ENCODE measurements at places on chromosomes 2 and 18.

DNA sequence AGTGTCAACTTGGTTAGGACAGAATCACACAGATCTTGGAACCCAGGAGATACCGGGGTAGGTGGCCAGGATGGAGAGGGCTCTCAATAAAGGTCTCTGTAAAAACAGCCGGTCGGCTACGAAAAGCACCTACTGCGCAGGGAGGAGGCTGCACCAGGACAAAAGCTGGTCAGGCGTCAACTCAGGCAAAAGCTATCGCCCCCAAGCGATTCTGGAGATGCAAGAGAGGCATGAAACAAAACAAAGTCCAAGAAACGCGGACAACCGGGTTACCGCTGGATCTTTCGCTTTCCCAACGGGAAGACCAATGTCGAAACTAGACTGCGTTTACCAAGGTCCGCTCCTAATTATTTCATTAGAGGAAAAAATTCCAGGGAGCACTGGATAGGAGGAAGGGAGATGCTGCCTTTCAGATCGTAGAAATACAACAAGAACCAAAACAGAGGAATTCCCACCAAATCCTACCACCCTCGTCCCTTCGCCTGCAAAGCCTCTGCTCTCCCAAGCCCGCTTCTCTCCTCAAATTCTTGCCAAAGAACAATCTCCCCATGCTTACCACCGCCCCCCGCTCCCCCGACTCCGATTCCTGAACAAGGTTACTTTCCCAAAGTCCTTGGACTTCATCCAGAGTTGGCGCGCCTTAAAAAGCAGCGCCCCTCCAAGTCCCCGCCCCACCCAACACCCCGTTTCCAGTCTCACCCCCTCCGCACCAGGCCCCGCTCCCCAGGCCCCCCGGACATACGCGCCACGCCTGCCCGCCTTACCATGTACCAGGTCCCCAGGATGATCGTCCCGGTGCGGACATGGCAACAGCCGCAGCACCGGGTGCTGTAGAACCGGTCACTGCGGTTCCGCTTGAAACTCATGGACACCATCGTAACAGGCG lies 539 bp downstream of the LAPTM4A start:
- DNase-seq: peak; percentile 59

- DNase-seq: no peak
These were observed 140.7 kb downstream of the RNF144A start for GRCh38 chr2:7057865-7058400.

DNA sequence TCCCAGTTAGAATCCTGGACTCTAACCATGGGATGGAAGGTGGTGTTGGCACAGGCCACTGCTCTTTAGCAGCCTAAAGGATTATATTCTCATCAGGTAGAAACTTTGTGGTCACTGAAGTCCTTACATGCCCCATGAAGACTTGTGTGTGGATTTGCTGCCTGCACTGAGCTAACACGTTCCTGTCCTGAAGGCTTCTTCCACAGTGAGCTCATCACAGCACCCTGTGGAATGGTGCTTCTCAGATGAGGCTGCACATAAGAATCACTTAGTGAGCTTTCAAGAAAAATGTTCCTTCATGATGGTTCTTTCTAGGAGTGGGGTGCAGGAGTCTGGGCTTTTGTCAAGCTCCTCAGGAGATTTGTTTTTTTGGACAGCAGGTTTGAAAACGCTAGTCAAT lies 26.8 kb downstream of the STAMBP start:
- DNase-seq: no peak

GRCh38 chr2:171810422-171811244 lies 83.4 kb downstream of the SLC25A12 start:
- DNase-seq: no peak

- no peak for DNase-seq
These were observed 83.4 kb downstream of the COL6A3 start for GRCh38 chr2:237330541-237330940.

DNA sequence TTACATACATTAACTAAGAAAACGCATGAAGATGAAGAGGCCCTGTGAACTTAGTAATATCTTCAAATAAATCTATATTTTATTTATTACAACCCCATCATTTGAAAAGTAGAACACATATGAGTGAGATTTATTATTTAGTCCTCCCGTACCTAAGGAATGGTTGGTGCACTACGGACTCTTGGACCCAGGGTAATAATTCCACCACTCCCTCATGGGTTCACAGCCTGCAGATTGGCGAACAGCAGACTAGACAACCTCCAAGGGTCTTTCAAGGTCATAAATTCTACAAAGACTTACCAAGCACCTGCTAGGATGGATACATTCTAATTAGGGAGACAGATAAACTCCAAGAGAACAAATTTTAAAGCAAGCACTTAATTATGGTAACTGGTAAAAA lies 51.6 kb downstream of the GALNT14 start:
- DNase-seq: no peak

DNA sequence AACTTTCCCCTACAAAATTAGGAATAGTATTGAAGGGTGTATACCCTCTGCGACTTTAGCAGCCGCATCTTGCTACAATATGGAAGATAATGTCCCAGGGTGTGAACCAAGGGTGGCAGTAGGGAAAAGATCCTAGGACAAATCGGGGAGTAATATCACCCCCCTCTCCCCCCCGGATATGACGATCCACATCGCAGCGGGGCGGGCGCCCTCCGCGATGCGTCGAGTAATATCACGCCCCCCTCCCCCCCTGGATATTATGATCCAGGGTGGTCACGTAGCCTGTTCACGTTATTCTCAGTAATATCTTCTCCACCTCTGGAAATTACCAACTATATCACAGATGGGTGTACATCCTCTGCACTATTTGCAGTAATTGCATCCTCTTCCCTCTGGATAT lies 82.9 kb downstream of the DAPL1 start:
- no peak for DNase-seq

- DNase-seq: no peak
These were observed 1.1 kb upstream of the KCNIP3 start for GRCh38 chr2:95296011-95296410.

DNA sequence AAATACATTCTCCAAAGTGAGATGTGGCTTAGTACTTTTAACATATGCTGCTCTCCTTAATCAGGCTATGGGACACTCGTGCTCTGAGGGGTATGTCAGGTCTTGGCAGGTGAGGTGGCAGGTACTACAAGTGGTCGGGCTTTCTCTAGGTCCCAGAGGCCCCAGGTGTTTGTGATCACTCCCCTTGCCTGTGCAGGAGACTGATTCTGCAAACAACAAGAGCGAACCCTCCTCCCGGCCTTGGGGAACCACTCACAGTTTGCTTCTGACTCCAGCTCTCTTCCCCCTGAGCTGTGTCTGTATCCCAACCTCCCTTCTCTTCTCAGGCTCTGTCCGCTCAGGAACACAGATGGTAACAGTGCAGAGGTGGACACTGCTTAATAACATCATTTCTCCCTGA lies 48.1 kb downstream of the ATOH8 start:
- DNase-seq: no peak

Data from renal cortical epithelial cell (primary cell).